ENCODE measurements at places on chromosomes 4 and X. TPM values are rescaled to one million over a fixed set of nuclear protein-coding genes. Genes with fewer than 3 reads are reported as not detected.

DGKQ gene
- total RNA-seq = 13.2 TPM

HTN3 gene
- total RNA-seq = not detected

SMIM31 gene
- total RNA-seq = 2.6 TPM

DNA sequence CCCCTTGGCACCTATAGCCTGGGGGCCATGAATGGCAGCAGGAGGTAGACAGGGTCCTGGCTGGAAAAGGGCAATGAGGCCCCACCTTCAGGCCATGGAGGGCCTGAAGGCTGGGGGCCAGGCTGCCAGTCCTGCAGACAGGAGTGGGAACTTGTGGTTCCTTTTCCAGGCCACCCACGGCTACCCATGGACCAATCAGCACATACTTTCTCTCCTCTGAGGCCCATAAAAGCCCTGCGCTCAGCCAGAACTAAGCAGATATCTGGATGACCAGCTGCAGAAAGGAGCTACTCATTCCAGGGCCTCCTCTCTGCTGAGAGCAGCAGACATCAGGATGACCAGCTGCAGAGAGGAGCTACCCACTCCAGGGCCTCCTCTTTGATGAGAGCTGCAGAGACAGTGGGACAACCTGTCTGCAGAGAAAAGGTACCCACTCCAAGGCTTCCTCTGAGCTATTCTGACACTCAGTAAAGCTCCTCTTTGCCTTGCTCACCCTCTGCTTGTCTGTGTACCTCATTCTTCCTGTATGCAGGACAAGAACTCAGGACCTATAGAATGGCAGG lies 67.2 kb downstream of the NAA11 start:
- H3K27me3 ChIP-seq = no peaks in the 10 kb centered on the region
- no peak overlapping the region for H3K27ac ChIP-seq
- H3K4me3 ChIP-seq = no peak overlapping the region
- no peaks in the 10 kb centered on the region for H3K4me1 ChIP-seq
- DNase-seq = no peak
- no peaks in the 10 kb centered on the region for H3K36me3 ChIP-seq

TNMD gene
- 0.99 TPM for total RNA-seq

NWD2 gene
- 4.0 TPM for total RNA-seq

GRCh38 chr4:113131621-113132020 lies 82.2 kb downstream of the ANK2 start:
- H3K27ac ChIP-seq = no peak overlapping the region
- no peaks in the 10 kb centered on the region for H3K27me3 ChIP-seq
- H3K4me3 ChIP-seq = no peak overlapping the region
- no peaks in the 10 kb centered on the region for H3K36me3 ChIP-seq
- H3K4me1 ChIP-seq = no peaks in the 10 kb centered on the region
- DNase-seq = no peak

DNA sequence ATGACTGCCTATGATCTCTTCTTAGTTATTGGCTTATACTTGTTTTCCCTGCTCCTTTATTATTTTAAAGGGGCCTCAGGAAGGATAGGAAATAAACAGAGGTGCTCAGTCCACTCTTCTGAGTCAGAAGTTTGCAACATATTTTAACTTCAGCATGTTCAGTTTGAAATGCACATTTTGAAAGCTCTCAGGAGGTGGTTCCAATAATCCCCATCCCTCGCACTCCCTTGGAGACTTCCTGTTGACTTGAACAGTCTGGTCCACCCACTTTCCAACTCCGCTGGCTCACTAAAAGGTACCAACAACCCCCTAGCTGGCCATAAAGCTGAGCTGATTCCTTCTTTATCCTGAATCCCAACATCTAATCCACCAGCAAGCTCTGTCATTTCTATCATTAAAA lies 78.3 kb upstream of the DUSP21 start:
- no peaks in the 10 kb centered on the region for H3K4me1 ChIP-seq
- no peaks in the 10 kb centered on the region for H3K36me3 ChIP-seq
- DNase-seq = no peak

DNA sequence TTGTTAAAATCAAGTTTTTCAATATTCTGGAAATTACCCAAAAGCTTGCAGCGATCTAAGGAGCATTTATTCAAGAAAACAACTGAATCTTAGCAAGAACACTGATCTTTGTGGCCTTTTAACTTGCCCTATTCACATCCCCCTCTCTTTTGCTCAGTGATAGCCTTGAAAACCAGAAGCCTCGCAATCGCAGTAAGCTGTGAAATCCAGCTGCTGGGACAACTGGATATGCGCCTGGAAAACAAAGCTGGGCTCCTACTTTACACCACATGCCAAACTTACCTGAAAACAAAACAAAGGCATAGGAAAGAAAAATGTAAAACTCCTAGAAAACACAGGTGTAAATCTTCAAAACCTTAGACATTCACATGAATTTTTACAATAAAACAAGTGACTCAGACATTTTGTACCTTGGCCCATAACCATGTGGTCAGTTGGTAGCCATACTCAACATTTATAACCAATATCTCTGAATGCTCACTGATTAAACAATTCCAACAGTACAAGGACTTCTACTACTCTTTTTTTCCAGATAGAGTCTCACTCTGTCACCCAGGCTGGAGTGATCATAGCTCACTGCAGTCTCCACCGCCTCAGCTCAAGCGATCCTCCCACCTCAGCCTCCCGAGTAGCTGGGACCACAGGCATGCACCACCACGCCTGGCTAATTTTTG lies 15.6 kb downstream of the SLC25A53 start:
- H3K36me3 ChIP-seq = no peaks in the 10 kb centered on the region
- no peaks in the 10 kb centered on the region for H3K27me3 ChIP-seq
- H3K27ac ChIP-seq = peak overlapping the region; percentile 60

DNA sequence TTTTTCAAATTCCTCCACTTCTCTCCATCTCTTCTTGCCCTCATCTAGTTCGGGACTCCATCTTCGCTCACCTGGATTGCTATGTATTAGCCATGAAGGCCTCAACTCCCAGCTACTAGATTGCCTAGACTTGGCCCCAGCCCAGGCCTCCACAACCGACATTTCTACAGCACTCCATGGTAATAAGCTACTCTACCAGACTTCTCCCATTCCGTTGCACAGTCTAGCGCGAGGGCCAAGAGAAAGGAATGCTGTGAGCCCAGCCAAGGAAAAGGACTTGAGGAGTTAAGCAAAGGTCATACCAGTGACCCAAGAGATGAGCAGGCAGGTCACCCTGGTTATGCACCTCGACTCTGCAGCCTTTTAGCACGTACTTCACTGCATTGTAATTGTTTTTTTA lies 75.6 kb downstream of the SOWAHB start:
- no peaks in the 10 kb centered on the region for H3K27me3 ChIP-seq
- H3K4me1 ChIP-seq = no peaks in the 10 kb centered on the region
- H3K4me3 ChIP-seq = no peak overlapping the region
- no peaks in the 10 kb centered on the region for H3K36me3 ChIP-seq
- DNase-seq = no peak

DNA sequence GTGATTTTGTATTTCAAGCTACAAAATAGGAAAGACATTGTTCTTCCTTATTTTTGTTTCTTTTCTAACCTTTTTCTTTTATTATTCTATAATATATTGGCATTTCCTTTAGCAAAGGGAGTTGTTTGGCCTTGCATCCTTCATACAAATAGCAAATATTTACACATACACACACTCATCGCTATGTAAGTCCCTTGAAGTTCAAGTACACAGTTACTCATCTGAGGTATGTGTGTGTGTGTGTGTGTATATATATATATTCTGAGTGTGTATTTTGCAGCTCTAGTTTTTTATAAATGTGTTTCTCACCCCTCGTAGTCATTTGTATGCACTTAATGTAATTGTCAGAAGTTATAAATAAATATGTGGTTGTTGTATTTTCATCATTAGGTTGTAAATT lies 724.8 kb upstream of the MAGEB2 start:
- no peaks in the 10 kb centered on the region for H3K36me3 ChIP-seq
- no peaks in the 10 kb centered on the region for H3K27me3 ChIP-seq
- H3K4me3 ChIP-seq = no peak overlapping the region
- DNase-seq = no peak

DNA sequence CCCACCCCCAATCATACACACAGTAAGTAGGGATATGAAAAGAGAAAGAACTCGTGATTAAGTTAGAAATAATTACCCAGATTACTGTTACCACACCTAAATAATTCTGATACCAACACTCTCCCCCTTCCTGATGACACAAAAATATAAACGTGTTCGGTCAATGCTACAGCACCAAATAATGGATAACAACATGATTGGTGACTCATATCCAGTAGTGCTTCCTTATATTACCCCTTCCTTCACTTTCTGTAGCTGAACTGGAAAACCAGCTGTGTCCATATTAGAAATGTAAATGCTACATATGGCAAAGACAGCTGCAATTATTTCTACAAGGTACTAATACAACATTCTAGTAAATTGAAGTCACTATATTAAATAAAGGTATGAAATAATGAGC lies 20.8 kb downstream of the EIF4E start:
- no peaks in the 10 kb centered on the region for H3K27me3 ChIP-seq
- no peak overlapping the region for H3K27ac ChIP-seq
- H3K36me3 ChIP-seq = no peaks in the 10 kb centered on the region
- no peak overlapping the region for H3K4me3 ChIP-seq
- peaks cover 44% of the 10 kb centered on the region for H3K4me1 ChIP-seq

- H3K4me3 ChIP-seq = no peak overlapping the region
- H3K27me3 ChIP-seq = no peaks in the 10 kb centered on the region
- no peaks in the 10 kb centered on the region for H3K36me3 ChIP-seq
These were observed 64.0 kb downstream of the SOX3 start for GRCh38 chrX:140440876-140441275.
